ENCODE measurements at places on chromosomes 16 and 17.
A peak's percentile ranks its signal among the peaks of the same experiment; 100 is the strongest.

DNA sequence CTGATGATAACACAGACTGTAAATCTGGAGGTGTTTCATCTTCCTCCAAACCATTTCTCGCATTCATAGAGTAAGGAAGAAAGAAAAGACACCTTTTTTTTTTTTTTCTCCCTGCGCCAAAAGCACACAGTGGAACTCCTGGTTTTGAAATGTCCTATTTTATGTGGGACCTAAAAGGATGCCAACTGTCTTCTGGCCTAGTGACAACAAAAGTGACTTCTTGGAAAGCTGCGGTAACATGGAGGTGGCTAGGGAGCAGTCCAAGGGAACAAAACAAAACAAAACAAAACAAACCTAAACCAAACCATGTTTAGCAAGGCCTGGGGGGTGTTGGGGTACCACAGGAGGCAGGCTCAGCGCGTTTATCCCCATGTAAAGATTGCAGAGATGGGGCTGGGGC lies 174.8 kb downstream of the XYLT1 start:
- no peak for DNase-seq

DNA sequence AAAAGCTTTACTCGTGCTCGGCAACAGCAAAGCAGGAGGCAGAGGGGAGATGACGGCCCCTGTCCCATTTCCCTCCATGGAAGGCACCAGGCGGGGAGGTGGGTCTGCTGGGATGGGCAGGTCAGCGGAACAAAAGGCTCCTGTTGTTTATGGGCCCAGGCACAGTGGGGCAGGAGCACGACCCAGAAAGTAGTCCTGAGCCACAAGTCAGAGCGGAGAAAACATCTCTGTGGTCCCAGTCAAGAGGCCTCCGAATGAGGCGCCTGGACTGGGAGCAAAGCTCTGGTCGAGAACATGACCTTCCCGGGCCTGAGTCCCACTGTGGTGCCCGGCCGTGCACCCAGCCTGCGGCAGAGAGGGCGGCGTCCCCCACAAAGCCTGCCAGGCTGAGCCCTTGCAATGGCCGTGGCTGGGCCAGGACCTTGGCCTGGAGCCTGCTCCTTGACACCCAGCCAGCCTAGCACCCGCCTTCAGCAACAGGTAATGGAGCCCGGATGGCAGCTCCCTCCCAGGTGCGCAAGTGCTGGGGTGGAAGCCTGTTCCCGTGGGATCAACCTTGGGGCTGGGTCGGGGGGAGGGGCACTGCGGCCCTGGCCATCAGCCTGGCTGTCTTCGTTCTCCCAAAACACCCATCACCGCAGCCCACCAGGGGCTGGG lies 3.6 kb downstream of the RFNG start:
- DNase-seq: no peak

DNA sequence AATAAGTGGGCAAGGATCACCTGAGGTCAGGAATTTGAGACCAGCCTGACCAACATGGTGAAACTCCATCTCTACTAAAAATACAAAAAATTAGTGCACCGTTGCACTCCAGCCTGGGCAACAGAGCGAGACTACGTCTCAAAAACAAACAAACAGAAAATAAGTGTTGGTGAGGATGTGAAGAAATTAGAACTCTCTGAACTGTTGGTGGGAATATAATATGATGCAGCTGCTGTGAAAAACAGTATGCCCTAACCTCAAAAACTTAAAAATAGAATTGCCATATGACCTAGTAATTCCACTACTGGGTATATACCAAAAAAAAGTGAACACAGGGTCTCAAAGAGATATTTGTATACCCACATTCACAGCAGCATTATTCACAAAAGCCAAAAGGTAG lies 26.1 kb downstream of the GLG1 start:
- DNase-seq: no peak

GRCh38 chr16:74667255-74667700 lies 601 bp upstream of the RFWD3 start:
- DNase-seq: peak; percentile 41

- DNase-seq: no peak
These were observed 288.6 kb upstream of the ELAC2 start for GRCh38 chr17:13306310-13306962.
